ENCODE measurements at places on chromosomes 12 and 14.

DNA sequence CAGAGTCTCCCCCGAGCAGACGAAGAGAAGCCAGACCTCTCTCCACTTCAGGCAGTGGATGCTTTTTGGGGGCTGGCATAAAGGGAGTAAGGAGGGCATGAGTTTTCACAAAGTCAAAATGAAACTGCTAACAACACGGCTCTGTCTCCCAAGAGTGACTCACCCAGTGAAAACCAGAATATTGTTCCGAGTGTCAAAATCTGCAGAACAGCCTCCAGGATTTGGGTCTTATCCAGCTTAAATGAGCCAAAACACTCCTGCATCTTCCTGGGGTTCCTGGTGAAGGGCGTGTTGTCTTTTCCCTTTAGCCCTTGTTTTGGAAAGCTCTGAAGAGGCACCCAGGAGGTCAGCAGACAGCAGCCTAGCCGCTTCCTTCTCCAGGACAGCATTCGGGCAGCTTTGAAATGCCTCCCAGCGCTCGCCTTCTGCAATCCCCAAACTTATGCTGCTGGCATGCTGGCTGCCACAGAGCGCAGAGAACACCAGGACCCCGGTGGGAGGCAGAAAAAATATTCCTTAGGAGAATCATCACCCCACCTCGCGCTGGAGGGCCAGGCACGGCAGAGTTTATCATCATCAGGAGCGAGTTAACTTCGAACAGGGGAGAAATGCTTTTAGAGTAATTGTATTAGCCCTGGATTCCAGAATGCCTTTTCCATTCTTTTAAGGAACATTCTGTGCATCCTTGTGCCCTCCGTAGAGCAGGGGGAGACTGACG lies 117.7 kb upstream of the NCOR2 start:
- DNase-seq = no peak

- peak; percentile 75 for DNase-seq
Observed at GRCh38 chr14:73829526-73830431, 21.9 kb upstream of the PTGR2 start.

DNA sequence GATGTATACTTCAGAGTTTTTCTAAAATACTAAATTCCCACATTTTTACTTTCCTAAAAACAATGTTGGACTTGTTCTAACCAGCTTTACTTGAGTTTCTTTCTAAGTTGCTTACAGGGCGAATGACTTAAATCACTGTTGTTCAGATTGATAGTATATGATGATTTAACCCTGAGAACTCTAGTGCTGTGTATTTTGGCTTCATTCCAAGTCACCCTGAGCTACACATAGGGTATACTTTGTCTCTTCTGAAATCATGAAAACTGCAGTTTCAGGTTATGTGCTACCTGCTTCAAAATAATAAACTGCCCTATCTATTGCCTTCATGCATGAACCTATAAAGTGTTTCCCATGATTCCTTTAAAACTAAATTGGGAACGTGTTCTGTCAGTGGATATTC lies 162.5 kb upstream of the PDE3A start:
- DNase-seq = no peak

DNA sequence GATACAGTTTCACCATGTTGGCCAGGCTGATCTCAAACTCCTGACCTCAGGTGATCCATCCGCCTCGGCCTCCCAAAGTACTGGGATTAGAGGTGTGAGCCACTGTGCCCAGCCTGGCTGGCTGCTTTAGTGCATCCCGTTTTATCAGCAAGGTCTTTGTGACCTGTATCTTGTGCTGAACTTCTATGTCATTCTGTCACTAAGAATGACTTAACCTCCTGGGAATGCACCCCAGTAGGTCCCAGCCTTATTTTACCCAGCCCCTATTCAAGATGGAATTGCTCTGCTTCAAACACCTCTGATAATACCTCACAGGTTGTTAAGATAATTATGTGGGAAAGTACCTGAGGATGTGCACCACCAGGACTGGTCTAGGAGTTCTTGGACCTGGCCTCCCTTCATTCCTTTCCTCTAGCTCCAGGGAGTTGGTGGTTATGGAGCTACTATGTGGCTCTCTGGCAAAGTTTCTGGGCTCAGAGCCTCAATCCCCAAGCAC lies 26.1 kb upstream of the JPH4 start:
- no peak for DNase-seq

- DNase-seq = no peak
Observed at GRCh38 chr14:59321626-59321949, 133.1 kb downstream of the DAAM1 start.

GRCh38 chr14:54776361-54777001 lies 126.1 kb downstream of the GCH1 start:
- peak; percentile 8 for DNase-seq

- DNase-seq = no peak
Observed at GRCh38 chr14:27427796-27428195, 830.0 kb upstream of the NOVA1 start.

DNA sequence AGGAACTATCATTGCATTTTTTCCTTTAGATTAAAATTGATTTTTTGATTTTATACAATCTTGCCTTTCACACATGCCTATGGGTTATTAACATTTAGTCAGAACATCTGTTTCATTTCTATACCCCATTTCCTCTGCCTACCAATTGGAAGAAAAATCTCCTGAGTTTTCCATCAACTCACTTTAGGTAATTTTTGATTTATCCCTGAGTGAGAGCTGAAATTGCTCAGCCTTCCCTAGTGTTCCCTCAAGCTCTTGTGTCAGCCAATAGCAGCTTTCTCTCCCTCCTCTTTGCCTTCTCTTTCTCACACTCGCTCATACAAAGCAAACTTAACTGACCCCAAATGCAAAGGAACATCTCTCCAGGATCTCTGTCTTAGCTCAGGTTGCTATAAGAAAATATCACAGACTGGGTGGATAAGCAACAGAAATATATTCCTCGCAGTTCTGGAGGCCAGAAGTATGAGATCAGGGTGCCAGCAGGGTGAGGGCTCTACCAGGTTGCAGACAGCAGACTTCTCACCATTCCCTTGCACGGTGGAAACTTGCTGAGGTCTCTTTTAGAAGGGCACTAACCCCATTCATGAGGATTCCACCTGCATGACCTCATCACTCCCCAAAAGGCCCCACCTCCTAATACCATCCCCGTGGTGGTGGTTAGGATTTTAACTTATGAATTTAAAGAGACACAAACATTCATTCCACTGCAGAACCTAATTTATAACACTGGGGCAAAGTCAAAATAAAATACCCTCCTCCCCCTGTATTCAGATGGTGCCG lies 224.2 kb upstream of the SFSWAP start:
- DNase-seq = no peak

DNA sequence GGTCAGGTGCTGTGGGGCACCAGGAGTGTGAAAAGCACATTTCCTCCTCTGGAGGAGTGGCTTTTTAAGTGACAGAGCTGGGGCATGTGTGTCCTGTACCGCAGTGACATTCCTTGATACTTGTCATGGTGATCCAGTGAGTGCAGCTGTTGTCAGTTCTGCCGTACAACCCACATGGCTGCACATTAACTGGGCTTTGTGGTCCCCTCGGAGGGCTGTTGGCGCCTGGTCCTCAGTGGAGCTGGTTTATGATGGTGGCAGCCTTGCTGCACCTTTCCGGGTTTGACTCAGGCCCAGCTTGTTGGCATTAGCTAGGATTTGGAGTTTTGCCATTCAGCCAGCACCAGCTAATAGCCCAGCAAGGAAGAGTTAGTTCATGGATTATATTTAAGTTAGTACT lies 77.0 kb downstream of the SLC25A47 start:
- DNase-seq = no peak

DNA sequence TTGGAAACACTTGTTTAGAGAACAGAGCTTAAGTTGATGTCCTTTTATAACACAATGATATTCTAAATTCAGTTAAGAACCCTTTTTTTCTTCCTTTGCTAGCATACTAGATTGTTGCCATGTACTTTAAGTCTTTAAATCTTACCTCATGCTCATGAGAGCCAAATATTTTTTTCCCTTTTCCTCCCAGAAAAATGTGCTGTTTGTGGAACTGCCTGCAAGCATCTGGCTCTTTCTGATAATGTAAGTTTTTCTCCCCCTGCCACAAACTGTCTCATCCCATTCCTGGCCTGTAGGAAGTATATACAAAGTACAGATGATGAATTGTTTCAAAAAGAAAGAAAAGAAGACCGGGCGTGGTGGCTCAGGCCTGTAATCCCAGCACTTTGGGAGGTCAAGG lies 5.3 kb downstream of the RNF212B start:
- DNase-seq = no peak

DNA sequence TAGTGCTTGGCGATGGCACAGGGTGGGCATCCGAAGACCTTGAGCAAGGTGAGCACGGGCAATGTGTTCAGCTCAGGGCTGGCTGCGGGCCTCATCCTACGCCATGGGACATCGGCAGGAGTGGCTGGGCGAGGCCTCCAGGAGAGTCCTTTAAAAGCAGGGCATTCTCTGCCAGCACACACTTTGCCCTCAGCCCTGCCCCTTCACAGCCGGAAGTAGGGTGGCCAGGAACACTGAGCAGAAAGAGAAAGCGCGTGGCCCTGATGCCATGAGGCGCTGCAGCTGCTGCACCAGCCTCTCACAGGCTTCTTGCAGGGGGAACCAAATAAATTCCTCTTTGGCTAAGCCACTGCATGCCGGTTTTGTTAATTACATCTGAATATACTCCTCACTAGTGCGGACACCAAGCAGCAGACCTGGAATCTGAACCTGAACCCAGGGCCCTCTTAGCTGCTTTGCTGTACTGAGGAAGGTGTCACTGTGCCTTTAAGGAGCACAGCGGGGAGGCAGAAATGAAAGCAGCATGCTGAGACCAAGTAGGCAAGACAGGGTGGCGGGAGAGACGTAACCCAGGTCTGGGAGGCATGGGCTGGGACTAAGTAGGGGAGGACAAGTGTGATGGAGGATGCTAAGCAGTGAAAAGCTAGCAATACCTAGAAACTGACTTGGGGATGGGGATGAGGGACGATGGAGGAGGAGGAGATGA lies 155.2 kb downstream of the TTC7B start:
- DNase-seq = no peak

DNA sequence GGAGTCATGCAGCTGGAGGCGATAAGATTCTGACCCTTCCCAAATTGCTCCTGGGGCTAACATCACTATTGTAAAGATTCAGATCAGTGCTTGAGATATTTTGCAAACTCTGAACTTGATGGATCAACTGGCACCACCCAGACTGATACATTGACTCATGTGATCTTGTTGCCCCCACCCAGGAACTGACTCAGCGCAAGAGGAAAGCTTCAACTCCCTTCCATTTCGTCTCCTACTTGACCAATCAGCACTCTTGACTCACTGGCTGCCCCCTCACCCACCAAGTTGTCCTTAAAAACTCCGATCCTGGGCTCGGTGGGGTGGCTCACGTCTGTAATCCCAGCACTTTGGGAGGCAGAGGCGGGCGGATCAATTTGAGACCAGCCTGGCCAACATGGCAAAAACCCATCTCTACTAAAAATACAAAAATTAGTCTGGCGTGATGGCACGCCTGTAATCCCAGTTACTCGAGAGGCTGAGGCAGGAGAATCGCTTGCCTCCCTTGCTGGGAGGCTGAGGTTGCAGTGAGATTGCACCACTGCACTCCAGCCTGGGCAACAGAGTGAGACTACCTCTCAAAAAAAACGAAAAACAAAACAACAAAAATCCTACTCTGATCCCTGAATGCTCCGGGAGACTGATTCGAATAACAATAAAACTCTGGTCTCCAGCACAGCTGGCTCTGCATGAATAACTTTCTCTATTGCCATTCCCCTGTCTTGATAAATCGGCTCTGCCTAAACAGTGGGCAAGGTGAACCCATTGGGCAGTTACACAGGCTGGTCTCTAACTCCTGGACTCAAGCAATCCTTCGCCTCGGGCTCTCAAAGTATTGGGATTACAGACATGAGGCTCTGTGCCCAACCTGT lies 9.8 kb upstream of the ARF6 start:
- DNase-seq = no peak
